ENCODE measurements at places on chromosomes 5 and 9.

GRCh38 chr9:90921104-90921503 lies 119.5 kb downstream of the SYK start:
- DNase-seq, result peak; percentile 15

GRCh38 chr5:1011226-1011631 lies 2.6 kb downstream of the NKD2 start:
- no peak for DNase-seq

- no peak for DNase-seq
Measured at GRCh38 chr5:161040818-161041217, 188.8 kb upstream of the ATP10B start.

- no peak for DNase-seq
Measured at GRCh38 chr5:138369706-138370105, 17.2 kb downstream of the KDM3B start.

DNA sequence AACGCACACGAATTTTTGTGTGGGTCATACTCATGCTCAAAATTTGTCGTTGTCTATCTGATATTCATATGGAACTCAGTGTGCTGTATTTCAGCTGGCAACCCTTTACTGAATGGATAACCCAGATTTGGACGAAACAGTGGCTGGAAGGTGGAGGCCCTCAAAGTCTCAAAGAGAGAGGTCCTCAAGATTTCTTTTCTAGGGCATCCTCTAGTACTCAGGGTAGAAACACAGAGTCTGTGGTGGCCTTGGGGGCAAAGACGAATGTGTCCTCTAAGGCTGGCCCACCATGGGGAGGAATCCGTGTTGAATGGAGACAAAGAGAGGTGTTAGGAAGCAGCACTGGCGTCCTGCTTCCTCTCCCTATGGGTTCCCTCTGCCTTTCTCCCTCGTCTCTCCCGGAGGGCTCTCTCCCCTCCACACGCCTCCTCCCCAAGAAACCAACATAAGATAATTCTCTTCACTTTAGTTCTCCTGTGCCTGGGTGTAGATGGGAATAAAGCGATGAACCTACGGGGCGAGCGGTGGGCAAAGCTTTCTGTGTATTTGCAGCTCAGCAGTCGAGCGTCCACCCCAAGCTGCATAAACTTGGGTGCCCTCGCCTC lies 333.7 kb downstream of the CWC27 start:
- DNase-seq, result peak; percentile 25

- DNase-seq, result no peak
Measured at GRCh38 chr9:121508415-121508814, 8.8 kb upstream of the GGTA1 start.

DNA sequence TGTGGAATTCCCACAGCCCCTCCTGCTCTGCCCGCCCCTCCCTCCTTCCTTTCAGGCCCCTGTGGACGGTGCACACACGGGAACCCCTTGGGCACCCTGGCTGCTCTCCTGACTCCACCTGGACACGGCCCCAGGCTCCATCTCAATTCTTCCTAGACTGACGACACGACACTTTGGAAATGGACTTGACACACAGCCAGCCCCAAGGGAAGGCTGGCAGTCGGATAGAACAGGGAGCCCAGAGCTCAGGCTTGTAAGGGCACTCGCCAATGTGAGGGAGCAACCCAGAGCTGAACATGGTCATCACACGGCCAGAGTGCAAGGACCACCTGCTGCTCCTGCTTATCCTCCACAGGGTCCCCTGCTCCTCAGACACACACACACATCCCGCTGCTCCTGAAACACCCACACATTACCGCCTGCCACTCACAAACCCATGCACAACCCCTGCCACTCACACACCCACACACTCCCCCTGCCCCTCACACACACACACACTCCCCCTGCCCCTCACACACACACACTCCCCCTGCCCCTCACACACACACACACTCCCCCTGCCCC lies 8.9 kb downstream of the SLC9A3 start:
- DNase-seq, result no peak

GRCh38 chr5:147573211-147573610 lies 63.3 kb upstream of the DPYSL3 start:
- no peak for DNase-seq

GRCh38 chr5:15391704-15392397 lies 108.1 kb upstream of the FBXL7 start:
- DNase-seq, result no peak

GRCh38 chr9:99851500-99851822 lies 29.8 kb downstream of the NR4A3 start:
- DNase-seq, result no peak

- no peak for DNase-seq
Measured at GRCh38 chr5:30103452-30104202, 1089.9 kb upstream of the CDH6 start.

DNA sequence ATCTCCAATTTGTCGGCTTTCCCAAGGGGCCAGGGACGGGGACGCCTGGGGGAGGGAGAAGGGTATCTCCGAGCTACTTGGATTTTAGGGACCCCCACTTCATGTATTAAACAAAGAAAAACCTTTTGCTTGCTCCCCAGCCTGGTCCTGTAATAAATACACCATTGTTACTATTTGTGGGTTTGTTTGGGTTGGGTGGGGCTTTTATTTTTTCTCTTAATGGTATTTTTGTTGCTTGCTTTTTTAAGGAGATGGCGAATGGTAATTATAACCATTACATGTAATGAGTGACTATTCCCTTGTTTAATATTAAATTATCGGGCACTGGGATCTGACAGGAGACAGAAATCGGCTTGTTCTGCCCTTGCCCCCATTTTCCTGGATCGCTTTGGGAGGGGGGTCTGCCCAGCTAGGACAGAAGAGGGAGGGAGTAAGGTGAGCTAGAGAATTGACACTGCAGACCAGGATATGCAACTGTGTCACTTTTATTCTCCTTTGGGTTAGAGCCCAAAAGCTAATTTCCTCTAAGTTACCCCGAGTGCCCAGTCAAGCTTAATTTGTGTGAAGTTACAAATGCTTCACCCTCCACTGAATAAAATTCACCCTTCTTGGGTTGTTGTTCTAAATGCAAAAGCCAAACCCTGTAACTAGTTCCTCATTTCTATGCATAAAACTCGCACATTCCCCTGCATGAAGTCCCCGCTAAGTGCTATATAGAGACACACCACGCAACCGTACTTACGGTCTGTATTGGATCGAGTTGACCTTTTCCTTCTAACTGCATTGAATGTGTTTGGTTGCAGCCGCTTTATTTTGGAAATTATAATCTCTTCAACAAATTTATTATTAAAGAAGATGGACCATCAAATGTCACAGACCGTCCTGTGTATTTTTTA lies 1.6 kb upstream of the ZNF608 start:
- no peak for DNase-seq

DNA sequence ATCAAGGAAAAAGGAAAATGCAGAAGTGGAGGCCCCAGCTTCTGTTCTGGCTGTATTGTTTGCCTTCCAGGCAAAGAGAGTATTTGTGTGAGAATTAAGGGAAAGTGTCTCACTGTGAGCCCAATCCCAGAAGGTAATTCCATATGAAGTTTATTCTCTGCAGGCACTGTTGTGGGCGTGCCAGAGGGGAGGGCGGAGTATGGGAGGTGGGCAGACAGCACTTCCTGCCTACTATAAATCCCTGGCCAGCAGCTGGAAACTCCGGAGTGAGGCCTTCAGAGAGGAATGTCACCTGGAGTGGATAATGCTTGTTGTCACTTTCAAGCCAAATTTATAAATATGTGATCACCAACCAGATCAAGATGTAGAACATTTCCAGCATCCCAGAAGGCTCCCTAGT lies 209.5 kb downstream of the ARHGAP26 start:
- DNase-seq, result no peak

- no peak for DNase-seq
Measured at GRCh38 chr5:17999858-18000257, 365.6 kb downstream of the TAF11L14 start.

DNA sequence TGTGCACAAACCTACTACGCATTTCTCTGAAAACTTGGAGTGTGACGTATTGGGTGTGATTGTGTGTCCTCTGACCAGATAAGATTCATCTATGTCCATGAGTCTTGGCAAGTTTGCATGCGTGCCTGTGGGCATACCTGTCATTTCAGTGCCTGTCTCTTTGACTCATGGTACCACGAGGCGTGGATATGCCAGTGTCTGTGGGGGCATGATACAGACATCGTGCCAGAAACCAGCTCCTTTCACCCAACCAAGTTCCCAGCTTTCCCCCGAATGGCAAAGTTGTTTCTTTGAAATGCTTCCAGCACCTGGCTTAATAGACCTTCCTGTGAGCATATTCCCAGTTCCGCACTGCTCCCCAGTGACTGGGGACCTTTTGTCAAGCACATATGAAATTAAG lies 241.9 kb upstream of the MVB12B start:
- DNase-seq, result no peak

- no peak for DNase-seq
Measured at GRCh38 chr9:70962761-70963440, 158.5 kb downstream of the TRPM3 start.

DNA sequence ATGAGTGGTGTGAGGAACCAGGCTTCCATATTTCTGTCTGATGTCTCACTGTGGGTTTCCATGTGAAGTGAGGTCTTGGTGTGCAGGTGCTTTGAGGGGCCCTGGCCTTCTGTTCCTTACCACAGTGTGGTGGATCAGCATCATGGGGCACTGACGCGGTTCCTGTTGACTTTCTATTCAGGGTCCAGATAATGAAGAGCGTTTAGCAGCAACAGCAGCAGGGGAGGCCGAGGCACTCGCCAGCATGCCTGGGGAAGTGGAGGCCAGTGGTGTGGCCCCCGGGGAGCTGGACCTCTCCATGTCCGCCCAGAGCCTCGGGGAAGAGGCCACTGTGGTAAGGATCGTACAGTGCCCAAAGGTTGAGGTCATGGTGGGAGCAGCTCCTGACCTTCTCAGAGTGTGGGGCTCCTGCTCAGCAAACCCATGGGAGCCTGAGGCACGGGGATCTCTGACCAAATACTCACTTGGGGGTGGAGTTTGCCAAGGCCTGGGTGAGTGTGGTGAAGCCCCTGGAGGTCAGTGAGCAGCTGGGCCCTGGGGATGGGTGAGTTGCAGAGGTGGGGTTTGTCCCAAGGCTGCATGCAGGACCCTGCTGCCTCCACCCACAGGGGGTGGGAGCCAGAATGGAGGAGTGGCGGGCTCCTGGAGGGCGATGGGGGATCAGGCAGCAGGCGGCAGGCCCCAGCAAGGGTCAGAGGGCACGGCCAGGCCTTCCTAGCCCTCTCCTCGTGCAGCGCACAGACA lies 61.2 kb downstream of the COL15A1 start:
- no peak for DNase-seq

- no peak for DNase-seq
Measured at GRCh38 chr5:106906199-106906598, 764.5 kb downstream of the EFNA5 start.

GRCh38 chr5:6788439-6788838 lies 75.2 kb downstream of the TENT4A start:
- no peak for DNase-seq

DNA sequence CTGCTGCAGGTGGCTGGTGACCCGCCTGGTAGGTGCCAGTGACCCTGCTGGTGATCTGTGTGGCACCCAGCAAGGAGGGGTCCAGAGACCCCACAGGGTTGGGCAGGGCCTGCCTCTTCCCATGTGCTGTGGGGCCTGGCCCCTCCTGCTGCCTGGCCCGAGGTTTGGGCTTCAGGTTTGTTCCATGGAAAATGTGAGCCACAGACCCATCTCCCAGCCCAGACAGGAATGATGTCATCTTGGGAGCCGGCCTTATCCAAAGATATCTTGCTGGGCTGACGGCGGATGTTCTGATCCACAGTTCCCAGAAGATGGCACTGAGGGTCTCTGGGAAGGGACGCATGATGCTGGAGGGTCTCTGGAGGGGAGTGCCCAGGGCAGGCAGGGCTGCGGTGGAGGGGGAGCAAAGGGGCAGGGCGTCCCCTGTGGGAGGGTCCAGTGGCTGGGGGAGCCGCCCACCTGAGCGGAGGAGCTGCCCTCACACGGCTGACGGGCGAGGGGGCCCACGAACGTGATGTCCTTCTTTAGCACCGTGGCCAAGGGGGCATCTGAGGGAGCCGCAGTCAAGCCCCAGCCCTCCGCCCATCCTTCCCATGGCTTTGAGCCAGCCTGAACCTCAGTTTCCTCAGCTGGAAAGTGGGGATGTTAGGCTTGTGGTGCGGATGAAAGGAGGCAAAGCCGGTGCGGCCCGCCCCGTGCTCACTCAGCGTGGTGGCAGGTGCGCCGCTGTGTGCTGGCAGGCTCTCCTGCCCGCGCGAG lies 68.1 kb downstream of the COL5A1 start:
- DNase-seq, result no peak

DNA sequence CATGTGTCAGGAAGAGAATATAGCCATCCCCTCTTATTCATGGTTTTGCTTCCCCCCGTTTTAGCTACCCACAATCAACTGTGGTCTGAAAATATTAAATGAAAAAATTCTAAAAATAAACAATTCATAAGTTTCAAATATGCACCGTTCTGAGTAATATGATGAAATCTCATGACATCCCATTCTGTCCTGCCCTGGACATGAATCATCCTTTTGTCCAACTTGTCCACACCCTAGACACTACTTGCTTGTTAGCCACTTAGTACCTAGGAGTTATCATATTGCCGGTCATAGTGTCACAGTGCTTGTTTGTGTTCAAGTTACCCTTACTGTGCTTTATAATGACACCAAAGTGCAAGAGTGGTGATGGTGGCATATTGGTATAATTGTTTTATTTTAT lies 113.5 kb downstream of the CAAP1 start:
- no peak for DNase-seq

DNA sequence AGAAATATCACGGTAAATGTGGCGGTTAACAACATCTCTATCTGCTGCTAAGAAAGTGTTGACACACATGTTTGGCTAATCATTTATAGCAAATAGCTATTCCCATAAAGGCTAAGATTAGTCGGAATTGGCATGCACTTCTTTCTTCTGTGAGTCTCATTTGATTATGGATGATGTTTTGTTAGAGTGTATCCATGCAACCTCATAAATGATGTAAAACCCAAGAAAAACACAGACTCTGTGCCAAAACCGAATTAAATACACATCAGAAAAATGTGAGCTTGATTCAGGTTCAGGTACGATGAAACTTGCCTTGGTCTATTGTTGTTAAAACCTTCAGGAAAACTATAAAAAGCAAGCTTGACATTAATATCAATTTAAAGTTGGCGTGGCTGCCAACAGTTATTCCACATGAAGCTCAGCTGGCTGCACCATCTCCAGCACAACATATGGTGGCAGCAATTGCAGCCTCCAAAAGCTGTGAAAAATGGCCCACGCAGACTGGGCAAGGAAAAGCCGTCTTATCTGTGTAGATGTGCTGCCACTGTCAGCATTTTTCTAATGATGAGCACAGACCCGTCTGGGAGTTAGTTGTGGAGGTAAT lies 41.1 kb upstream of the ICE1 start:
- no peak for DNase-seq

GRCh38 chr5:53323943-53324642 lies 156.3 kb upstream of the FST start:
- DNase-seq, result no peak

DNA sequence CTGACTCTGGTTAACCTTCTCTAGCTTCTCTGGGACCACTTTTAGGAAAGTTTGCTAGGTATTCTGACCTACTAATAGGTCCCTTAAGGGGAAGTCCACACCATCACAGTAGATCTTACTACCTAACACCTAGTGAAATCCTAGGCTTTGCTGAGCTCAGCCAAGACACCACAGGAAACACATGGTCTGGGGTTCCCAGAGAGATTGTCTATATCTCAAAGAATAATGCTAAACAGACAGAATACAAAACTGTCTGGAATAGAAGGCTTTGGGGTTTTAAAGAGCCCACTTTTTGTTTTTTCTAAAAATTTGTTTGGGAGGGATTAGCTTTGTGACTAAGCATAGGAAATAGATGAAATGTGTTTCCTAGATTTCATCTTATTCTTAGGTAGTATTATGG lies 395.1 kb downstream of the ARHGEF28 start:
- DNase-seq, result no peak

GRCh38 chr9:98736226-98736625 lies 27.5 kb upstream of the GABBR2 start:
- no peak for DNase-seq

GRCh38 chr5:59654691-59655090 lies 238.8 kb downstream of the PDE4D start:
- DNase-seq, result no peak

All from frontal cortex (tissue), 4 donors.